ENCODE measurements at places on chromosomes 1 and 21.

DNA sequence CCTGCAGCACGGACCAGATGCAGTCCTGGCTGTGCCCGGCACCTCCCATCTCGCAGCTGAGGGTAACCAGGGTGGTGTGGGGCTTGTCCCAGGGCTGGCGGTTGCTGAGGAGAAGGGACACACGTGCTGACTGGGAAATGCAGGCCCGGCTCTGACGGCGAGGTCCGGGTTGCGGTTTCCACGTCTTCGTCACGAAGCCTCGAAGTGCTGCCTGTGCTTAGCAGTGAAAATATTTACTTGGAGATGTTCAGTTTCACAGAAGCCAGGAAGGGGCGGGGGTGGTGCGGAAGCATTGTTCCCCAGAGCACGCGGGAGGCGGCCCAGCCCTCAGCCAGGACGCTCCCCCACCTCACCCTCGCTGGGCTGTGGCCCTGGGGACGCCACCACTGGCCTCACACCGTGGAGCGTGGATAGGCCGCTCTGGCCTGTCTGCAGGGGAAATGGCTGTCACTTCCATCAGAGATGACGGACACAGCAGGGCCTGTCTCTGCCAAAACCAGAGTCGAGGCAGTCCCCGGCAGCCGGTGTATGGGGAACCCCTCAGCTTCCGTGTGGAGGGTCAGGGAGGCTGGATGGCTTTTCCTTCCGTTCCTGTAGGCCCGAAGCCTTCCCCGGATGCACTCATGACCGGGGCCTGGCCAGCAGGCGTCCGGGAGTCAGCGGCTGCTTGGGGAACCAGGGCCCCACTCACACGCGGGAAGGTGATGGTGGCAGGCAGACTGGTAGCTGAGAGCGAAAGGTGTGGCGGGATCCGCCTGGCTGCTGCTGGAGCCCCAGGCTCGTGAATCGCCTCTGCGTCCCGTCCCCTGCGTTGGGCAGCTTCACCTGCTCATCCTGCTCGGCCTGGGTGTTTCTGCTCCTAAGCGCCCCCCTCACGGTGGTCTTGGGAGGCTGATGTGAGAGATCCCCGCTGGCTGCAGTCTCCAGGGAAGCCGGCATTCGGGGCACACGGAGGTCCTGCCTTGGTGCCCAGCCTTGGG is 14.7 kb upstream of the POFUT2 start:
- peak; percentile 32 for DNase-seq

DNA sequence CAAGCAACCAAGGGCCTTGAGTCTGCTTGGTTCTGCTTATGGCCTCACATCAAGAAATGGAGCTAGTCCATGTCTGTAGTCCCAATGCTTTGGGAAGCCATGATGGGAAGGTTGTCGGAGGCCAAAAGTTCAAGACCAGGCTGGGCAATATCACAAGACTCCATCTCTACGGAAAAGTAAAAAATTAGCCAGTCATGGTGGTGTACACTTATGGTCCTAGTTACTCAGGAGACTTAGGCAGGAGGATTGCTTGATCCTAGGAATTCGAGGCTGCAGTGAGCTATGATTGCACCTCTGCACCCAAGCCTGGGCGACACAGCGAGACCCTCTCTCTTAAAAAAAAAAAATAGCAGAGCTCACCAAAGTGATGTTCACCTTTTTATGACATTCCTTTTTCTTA is 80.1 kb upstream of the DNAJC6 start:
- no peak for DNase-seq

- peak; percentile 10 for DNase-seq
Measured at GRCh38 chr1:46673749-46674182, 2.1 kb downstream of the TEX38 start.

GRCh38 chr1:208222376-208223126 is 21.6 kb downstream of the PLXNA2 start:
- no peak for DNase-seq

DNA sequence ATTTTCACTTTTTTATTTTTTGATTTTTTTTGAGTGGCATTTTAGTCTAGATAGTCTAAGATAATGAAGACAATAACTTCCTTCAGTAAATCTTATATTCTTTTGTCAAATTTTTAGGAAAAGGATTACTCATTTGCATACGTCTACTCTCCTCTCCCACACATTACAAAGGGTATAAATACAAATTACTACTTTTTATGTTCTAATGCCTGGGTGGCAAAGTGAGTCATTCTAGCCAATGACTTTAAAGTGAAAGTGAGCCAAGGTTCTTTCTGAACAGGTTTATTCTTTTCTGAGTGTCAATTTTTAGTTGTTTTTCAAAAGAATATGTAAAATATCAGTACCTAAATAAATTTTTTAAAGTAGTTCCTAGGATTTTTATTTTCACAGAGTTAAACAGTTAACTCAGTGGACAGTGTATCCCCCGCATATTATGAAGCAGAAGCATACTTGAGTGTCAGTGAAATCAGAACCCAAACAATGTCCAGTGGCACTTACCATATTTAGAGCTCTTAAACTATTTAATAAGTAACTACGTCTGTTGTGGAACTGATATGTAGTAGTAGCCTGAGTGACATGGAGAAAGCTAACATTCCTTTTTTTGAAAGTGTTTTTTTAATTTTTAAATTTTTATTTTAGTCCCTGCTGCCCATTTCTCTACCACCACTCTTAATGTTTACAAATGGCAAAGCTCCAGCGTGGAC is 141.7 kb downstream of the PHTF1 start:
- DNase-seq, result no peak

- DNase-seq, result no peak
Measured at GRCh38 chr1:209086486-209087192, 496.9 kb upstream of the CAMK1G start.

DNA sequence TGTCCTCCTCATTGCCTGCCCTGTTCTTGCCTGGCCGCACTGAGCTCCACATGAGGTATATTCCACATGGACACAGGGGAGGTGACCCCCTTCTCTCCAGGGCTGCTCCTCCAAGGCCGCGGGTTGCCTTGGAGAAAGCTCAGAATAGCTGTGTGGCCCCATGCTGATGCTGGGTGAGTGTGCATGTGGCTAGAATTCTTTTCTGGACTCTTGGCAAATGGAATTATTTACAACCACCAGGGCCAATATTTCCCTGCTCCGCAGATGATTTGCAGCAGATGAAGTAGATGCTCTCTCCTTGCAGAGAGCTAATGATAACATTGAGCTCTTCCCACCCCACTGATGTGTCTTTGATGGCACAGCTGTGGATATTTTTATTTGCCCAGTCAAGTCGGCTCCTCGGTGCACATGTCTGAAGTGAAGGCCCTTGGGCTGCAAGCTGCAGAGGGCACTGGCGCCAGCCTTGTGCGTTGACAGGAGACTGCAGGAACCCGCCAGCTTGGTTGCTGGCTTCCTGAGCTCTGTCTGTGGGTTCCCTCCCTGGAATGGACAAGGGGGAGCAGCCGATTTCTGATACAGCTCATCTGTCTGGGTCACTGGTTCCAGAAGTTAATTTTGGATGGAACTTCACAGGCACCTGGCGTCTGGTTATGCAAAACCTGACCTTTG is 404.7 kb upstream of the VAMP3 start:
- no peak for DNase-seq
